Head of caudate nucleus (tissue), 42 donors: ENCODE measurements at places on chromosomes 5 and 9.

DNA sequence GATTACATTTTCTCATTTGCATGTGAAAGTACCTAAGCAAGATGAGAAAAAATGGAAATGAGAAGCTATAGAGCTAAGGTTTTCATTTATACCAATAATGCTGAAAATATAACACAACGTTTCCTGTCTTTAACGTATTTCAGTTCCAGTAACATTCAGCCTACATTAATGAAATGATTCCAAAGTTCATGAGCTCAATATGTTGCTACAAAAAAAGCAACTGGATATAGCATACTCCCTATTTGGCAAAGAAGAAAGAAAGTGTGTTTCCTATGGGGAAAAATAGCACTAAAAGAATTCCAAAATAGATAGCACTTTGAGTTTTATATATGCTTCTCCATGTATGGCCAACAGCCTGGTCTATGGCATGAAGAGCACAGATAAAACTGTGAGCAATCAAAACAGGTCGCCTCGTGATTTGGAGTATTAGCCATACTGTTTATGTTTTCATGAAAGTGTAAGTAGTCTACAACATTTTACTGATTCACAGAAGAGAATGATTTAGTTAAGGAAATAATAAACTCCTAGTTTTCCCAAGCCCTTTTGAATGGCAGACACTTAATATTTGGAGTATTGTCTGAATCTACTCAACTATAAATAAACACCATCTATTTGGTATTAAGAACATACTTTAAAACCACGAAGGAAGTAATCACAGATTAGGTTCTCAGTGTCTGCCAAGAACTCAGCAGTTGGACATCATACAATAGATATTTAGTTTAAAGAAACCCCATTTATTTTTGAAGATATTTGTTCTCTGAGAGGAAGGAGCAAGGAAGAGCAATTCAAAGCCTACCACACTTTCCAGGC is 258.7 kb upstream of the RASA1 start:
- DNase-seq, result no peak

GRCh38 chr5:82244854-82245635 is 33.1 kb downstream of the RPS23 start:
- DNase-seq, result no peak

DNA sequence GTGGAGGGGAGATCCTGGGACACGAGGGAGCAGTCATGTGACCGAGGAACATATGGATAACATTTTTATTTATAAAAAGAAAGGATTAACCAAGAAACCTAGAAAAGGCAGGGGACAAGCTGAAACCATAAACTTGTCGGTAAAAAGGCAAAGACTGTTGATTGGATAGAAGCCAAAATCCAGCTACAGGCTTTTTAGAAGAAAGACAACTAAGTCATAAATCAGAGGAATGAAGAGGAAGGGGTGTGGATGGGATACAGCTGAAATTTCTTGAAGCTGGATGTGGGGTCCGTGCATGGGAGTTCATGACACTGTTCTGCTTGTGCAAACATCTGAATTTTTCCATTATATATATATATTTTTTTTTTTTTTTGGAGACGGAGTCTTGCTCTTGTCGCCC is 110.7 kb upstream of the PHYKPL start:
- no peak for DNase-seq

DNA sequence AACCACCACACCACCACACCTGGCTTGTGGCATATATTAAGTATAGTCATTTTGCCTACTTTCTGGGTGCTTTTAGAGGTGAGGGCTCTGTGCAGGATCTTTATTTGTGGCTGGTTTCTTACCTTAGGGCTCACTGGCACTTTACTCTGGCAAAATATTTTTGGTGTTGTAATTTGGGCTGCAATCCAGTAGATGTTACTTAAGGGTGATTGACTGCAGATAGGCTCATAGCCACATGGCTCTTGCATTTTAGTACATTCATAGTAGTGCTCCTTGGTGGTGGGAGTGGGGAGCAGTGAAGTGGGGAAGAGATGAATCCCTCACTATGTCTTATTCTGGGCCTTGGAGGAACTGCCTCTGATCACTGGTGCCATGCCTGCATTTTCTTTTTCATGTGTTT is 376.1 kb upstream of the GRIN3A start:
- DNase-seq, result no peak

- no peak for DNase-seq
Measured at GRCh38 chr5:144697847-144698262, 527.2 kb downstream of the KCTD16 start.

DNA sequence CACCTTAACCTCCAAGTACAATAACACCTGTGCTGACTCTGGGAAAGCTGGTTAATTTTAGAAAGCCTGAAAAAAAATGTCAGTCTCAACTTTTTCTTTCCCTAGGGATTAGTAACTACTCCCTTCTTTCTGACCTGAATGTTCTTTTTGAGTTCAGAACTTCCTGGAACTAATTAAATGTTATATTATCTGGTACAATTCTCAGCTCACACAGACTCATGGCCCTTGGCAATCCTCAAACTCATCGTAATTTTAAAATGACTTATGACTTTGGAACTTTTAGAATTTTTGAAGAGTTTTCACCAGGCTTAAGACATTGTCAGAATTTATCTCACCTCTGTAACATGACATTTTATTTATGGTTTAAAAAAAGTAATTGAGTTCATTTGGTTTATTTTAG is 315.0 kb downstream of the FER start:
- DNase-seq, result no peak

- DNase-seq, result no peak
Measured at GRCh38 chr9:27518809-27519208, 5.3 kb upstream of the IFNK start.

GRCh38 chr9:131469951-131470350 is 32.8 kb upstream of the POMT1 start:
- DNase-seq, result no peak

GRCh38 chr9:129368444-129368978 is 190.4 kb upstream of the IER5L start:
- DNase-seq, result no peak

DNA sequence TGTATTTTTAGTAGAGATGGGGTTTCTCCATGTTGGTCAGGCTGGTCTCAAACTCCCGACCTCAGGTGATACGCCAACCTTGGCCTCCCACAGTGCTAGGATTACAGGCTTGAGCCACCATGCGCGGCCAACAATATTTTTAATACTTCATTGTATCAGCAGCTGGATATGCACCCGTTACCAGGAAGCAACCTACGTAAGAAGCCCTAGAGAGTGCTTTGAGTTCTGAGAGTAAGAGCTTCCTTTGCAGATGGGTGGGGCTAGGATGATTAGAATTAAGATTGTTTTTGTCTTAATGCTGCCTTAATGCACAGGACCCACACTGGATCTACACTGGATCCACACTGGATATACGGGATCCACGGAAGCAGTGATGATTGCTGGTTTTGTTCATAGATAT is 123.9 kb upstream of the ABCA1 start:
- no peak for DNase-seq

DNA sequence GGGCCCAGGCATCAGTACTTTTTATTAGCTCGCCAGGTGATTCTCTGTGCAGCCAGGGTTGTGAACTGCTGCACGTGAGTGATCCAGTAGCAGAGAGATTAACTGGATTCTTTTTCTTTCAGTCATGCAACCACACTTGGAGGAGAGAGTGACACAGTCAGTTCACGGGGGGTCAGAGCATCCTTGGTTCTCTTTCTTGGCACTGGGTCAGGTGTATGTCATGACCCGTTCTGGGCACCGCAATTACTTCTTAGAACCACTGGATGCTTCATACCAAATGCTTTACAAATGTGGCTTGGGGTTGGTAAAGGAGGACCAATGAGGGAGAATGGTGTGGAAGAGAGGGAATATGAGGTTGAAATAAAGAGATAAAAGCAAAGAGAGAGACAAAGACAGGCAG is 368.7 kb downstream of the MLLT3 start:
- DNase-seq, result no peak

DNA sequence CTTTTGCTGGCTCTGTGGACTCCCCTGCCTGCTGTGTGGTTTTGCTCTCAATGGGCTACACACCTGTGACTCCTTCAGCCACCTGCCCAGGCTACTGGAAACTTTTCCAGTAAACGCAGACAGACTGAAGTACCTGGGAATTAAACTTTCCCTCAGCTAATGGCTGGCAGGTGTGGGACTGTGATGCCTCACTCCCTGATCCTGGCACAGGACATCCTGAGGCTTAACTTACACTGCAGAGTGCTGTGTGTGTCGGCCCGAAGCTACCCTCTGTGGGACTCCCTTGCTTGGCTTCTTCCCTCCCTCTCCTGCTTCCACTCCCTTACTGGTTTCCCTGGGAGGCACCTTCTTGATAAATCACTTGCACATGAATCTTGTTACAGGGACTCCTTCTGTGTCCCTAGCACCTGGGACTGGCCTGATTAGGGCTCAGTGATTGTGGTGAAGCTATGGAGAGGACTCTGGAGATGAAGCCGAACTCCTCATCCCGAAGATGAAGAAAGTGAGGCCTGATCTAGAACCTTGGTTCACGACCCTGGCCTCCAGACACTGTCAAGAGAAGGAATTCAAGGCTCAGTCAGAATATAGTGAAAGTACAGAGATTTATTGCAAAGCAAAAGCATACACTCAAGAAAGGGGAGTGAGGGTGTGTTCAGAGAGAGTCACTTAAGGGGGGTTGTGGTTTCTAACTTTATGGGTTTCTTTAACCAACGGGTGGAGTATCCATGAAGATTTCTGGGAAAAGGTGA is 113.4 kb upstream of the ALDH1B1 start:
- no peak for DNase-seq

GRCh38 chr9:84322828-84323227 is 17.7 kb downstream of the SLC28A3 start:
- DNase-seq, result no peak

- DNase-seq, result no peak
Measured at GRCh38 chr5:173911623-173912022, 23.5 kb downstream of the CPEB4 start.

- DNase-seq, result no peak
Measured at GRCh38 chr5:62922191-62922590, 343.6 kb downstream of the LRRC70 start.

DNA sequence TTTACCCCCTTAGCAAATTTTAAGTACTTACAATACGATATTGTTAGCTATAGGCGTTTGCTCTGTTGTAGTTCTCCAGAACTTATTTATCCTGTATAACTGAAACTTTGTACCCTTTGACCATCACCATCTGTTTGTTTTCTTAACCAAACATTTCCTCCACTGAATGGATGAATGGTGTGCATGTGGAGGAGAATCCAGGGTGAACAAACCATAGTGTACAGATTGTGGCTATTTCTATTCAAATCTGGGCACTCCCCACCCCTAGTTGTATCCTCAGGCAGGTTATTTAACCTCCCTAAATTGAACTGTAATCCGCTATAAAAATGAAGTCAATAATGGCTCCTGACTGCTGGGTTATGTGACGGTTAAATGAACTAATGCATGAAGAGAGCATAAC is 21.4 kb upstream of the HAPLN1 start:
- DNase-seq, result no peak

- DNase-seq, result peak; percentile 53
Measured at GRCh38 chr9:128841694-128842492, 12.3 kb upstream of the SPOUT1 start.

- DNase-seq, result peak; percentile 52
Measured at GRCh38 chr5:31854181-31855133, 215.5 kb downstream of the PDZD2 start.

DNA sequence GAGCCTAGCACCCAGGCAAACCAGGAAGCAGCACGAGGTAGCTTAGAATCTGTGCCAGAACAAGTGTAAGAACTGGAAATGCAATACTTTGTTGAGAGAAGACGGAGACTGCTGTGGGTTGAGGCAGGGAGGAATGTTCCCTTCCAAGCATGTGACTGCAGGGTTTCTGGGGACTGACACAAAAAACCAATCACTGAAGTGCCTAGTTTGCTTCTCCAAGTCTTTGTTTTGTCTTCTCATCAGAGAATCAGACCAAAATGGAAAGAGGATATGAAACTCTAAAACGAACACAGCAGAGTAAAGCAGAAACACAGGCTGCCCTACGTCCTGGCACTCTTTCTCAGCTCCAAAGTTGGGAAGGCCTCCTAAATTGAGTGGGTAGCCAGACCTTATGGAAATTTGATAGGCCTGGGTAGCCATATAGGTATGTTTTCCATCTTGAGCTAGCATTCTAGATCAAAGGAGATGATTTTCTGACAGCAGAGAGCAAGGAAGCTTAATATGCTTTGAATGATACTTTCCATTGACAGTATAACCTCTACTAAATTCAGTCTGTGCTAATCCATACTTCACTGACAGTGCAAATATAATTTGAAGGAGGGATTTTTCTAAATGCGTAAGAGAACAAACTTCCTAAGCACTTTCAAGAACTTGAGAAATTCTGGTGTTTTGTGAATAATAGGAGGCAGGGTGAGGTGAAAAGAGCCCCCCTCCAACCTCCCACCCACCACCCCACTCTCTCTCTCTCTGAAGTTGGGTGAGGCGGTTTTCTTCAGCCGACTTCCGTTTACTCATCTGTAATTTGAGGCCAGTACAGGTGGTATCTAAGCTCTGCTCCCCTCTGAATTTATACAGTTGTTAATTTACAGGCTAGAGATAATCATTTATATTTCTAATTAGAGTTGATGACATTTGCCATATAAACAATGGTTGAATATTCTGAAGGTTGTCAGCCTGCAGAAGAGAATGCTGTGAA is 5.5 kb downstream of the ADRB2 start:
- peak; percentile 47 for DNase-seq

DNA sequence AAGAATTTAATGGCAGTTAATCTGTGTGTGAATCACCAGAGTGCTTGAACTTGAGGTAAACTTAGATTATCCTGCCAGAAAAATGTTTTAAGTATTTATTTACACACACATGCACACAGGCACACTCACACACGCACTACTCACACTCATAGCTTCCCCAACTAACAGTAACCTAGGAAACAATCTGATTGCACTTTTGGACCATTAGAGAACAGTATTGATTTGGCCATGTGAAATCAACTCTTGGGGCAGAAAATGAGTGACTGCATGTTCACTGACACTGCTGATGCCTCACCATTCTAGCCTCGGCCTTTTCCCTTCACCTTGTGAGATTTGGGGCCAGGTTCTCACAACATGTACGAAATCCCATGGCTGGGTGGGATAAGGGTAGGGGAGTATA is 64.1 kb downstream of the SLC1A3 start:
- no peak for DNase-seq

DNA sequence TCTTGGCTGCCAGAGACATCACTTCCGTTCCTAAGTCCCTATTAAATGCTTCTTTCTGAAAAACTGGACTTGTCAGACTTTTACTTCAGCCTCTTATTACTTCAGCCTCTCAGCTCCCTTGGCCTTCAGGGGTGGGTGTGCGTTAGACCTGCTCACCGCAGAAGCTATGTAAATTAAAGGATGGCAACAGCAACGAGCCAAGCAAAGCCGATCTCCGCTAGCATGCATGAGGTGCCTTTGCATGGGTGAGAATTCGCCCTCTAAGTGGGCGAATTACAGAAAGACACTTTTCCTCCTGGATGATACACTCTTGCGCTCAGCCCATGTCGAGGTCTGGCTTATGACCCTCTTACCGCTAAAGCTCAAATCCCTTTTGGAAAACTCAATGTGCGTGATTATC is 10.9 kb upstream of the IL3 start:
- DNase-seq, result no peak

GRCh38 chr9:11194246-11194645 is 581.4 kb upstream of the PTPRD start:
- DNase-seq, result no peak
